ENCODE measurements at places on chromosomes 4 and X.

DNA sequence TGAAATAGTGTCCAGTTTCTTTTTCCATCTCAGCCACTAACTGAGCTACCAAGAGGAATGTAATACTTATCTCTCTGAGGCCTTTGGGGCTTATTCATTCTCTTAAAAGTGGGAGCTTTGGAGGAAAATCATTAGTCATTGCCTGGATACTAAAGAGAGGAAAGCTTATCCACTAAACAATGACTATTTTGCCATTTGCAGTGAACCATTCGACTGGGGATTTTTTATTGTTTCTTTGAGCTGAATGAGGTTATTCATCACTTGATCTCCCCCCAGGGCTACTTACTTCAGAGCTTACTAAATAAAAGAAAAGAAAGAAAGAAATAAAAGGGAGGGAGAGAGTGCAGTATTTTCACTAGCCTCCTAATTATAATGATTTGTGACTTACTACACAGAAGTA lies 1329.5 kb upstream of the TENM3 start:
- DNase-seq = no peak

GRCh38 chr4:38462367-38463055 lies 201.5 kb upstream of the KLF3 start:
- no peak for DNase-seq

GRCh38 chr4:72302981-72303704 lies 265.9 kb downstream of the ADAMTS3 start:
- DNase-seq = no peak

- DNase-seq = no peak
Observed at GRCh38 chrX:18537524-18537923, 112.1 kb downstream of the CDKL5 start.

DNA sequence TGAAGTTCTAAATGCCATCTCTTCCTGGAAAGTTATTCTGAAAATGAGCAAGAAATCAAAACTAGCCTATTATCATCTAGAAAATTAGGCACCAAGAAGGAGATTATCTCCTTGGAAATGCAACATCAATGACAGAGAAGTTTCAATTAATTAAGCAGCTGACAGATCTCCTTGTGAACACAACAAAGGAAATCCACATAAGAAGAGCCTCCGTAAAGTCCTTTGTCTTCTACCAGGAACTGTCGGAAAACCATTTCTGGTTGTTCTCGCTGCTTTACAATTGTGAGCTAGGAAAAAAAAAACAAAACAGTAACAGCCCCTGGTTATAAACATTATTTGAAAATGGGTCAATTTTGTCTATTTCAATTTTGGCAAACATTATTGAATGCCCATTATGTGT lies 38.2 kb downstream of the METTL14 start:
- no peak for DNase-seq

DNA sequence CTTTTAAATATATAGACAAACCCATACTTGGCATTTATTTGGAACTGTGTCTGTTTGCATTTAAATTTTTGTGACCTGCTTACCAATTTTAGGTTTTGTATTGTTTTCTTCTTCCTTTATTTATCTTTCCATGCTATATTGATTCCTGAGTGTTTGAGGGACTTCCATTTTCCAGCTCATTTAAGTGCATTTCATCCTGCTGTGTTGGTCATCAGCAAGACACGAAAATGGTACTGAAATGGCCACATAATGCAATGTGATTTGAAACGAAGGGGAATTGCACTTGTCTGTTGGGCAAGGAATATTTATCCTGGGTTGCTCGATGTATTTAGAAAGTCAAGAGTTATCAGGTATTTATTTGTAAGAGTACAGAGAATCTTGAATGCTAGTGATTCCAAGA lies 524.3 kb upstream of the MAGEB2 start:
- no peak for DNase-seq

DNA sequence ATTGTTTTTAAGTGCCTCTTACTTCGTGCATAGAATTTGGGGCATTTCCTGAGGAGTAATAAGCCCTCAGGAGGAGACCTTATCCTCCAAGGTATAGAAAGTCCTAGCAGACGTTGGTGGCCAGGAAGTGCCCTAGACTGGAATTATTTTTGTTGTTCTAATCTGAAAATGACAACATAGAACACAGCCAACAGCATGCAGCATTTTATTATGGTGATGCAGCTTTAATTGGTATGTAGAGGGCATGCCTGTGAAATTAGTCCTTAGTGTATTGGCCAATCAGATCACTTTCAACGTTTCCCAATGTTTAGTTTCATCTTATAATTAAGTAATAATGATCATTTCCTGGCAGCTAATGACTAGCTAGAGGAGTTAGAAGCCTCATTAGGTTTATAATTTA lies 199.2 kb downstream of the SHROOM3 start:
- DNase-seq = no peak

DNA sequence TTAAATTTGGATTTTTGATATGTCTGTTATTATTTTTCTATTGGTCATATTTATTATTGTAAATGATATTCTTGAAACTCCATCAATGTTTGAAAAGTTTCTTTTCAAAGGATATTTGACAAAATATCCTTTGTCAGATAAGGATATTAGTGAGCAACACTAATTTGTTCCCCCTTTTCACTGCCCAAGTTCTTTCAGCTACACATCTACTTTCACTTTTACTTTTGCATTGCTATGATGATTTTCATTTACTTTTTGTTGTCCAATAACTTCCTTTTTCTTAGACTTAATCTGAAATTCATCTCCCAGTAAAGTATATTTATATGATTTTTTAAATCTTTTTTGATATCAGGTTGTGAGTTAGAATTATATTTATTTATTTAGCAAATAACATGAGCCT lies 542.3 kb upstream of the ADGRL3 start:
- no peak for DNase-seq

- DNase-seq = no peak
Observed at GRCh38 chr4:40170588-40170987, 26.2 kb upstream of the RHOH start.

GRCh38 chrX:135000516-135000915 lies 9.7 kb downstream of the SMIM10 start:
- DNase-seq = no peak

- no peak for DNase-seq
Observed at GRCh38 chr4:100574607-100575006, 56.8 kb upstream of the EMCN start.

- DNase-seq = no peak
Observed at GRCh38 chr4:171993247-171993646, 180.0 kb downstream of the GALNTL6 start.

GRCh38 chr4:93688978-93689377 lies 139.6 kb upstream of the ATOH1 start:
- no peak for DNase-seq

DNA sequence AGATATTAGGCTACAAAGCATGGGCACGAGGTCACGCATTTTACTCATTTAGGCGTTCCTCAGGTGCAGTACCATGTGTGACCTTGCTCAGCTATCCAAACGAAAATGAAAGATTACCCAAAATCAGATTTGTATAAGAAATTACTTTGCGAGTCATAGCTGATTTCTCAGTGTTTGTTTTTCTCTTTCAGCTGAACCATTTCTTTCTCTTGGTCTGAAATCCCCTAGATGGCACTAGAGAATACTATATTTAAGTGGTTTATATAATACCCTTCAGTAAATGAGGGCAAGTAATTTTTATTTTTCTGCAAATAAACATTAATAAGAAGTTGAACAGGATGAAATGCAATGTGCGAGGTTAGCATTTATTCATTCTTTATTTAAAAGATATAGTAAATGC lies 496.6 kb downstream of the STIM2 start:
- DNase-seq = no peak

- no peak for DNase-seq
Observed at GRCh38 chrX:108224727-108225621, 133.4 kb downstream of the ATG4A start.

- no peak for DNase-seq
Observed at GRCh38 chr4:128861856-128862518, 52.5 kb downstream of the JADE1 start.

DNA sequence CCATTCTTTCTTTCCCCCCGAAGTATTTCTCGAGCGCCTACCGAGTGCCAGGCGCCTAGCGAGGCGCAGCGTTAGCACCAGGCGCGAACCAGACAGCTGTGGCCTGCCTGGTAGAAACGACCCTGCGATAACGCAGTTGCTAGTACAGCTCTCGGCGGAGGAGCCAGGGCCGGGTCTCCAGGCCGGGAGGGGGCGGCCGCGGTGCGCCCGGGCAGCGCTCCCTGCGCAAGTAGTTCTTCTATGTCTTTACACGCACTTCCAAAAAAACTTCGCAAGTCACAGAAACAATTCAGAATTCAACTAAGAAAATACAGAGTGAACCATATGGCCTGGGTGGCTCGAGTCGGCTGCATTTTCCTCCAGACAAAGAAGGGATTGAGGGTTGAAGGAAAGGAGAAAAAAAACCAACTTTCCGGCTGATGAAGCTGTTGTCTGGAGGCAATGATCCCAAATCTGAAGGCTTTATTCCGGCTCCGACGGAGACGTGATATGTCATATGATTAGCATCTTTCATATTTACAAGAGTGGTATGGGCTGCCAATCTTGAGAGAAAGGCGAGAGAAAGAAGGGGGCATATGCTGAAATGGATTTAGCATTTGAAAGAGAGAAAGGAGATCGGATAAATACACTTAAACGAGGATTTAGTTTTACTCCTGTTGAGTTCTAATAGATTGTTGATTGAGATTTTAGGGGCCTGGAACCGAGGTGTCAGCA lies 7.2 kb upstream of the NEUROG2 start:
- no peak for DNase-seq

GRCh38 chr4:45539142-45539814 lies 584.6 kb downstream of the GABRG1 start:
- DNase-seq = no peak

- DNase-seq = no peak
Observed at GRCh38 chr4:150010525-150011126, 67.6 kb upstream of the DCLK2 start.

DNA sequence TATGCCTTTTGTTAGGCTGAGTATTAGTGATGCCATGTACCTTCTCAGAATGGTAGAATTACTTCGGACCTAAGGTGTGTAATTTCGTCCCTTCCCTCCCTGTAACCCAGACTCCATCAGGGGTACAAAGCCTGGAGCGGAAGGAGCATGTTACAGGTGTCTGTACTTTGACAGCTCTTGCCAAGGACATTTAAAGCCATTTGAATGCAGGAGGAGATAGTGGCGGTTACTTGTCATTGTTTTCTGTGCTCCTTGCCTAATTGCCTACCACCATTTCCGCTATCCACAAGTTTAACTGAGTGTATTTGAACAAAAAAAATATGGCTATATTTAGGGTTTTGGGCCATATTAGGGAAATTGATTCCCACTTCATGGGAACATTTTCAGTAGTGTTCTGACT lies 1.8 kb downstream of the FNIP2 start:
- DNase-seq = no peak

DNA sequence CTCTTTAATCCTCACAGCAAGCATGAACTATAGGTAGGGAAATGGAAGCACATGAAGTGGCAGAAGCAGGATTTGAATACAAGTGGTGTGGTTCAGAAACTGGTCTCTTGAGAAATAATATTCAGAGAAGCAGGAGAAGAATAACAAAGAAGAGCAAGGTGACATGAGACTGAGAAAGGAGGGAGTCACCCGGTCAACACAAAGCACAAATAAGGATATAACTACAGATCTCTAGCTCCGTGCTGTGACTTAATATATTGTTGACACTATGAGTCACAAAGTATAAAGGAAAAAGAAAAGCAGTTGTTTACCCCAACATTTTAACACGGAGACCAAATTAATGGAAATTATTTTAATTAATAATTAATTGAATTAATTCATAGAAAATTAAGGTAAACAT lies 204.5 kb downstream of the CPE start:
- no peak for DNase-seq

DNA sequence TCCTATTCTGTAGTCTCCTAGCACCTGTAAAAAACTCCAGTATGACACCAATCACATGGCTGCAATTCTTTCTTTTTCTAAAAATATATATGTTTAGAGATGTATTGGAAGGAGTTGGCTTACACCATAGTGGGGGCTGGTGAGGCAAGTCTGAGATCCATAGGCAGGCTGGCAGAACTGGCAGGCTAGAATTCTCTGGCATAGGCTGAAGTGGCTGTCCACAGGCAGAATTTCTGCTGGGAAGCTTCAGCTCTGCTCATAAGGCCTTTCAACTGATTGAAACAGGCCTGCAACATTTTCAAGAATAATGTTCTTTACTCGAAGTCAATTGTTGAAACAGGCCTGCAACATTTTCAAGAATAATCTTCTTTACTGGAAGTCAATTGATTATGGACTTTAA lies 37.0 kb downstream of the FGF2 start:
- no peak for DNase-seq

DNA sequence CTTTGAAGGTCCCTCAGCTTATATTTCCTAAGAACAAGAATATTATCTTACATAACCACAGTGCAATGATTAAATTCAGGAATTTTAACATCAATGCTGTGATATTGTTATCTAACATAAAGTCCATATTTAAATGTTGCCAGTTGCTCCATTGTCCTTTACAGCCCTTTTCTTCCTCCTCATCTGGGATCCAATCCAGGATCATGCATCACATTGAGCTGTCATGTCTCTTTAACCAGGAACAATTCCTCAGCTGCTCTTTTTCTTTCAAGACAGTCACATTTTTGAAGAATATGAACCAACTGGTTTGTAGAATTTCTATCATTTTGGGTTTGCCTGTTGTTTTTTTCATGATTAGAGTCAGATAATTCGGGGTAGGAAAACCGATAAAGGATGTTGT lies 12.0 kb downstream of the TMSB4X start:
- DNase-seq = no peak

DNA sequence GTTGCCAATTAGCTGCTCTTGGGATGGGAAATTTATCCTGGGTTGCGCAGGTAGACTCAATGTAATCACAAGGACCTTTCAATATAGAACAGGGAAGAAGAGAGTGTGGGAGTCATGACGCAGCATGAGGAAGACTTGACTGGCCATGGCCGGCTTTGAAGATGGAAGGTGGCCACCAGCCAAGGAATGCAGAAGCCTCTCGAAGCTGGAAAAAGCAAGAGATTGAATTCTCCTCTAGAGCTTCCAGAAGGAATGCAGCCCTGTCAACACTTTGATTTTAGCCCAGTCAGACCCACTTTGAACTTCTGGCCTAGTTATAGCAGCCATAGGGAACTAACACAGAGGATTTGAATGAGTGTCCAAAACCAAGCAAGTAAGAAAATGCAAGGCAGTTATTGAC lies 14.7 kb upstream of the SH3KBP1 start:
- DNase-seq = no peak

- no peak for DNase-seq
Observed at GRCh38 chr4:177726111-177726510, 283.9 kb upstream of the AGA start.

DNA sequence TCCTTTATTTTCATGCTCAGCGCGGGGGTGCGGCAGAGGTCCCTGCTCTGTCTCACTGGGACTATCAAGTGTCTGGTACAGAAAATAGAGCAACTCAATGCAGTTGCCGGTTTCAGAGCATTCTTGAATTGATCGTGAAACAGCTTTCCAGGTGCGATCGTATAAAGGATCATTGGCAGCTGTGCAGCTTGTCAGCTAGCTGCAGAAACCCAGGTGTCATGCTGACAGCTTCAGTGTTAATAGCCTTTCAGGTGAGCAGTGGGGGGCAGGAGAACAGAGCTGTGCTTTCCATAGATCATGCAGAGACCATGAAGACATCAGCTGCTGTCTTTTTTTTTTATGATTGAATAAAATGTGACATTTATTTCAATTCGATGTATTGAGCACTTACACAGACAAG lies 583.9 kb downstream of the NLGN4X start:
- DNase-seq = no peak

- DNase-seq = no peak
Observed at GRCh38 chrX:131862321-131862720, 160.8 kb upstream of the STK26 start.

All from GOT3 (cell line).